ENCODE measurements at places on chromosomes 7 and 10. TPM values are rescaled to one million over a fixed set of nuclear protein-coding genes. Genes with fewer than 3 reads are reported as not detected.

The PNLIP gene
- not detected for total RNA-seq

The MRLN gene
- 0.98 TPM for total RNA-seq

DNA sequence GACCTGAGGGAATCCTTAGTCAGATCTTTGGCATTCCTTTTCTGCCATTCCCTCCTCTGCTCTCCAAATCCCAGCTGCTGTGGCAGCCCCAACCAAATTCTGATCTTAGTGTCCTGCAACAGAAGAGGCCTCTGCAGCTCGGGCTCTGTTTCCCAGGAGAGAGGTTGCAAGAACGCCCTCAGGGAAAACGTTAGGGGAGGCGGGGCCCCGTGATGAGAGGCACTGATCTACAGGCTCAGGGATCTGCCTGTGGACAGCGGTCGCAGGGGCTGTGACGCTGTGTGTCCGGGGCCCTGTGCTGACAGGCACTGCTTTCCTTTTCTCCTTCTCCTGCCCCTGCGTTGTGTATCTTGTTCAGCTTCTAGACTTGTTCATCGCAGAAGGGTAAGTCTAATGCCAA lies 57.3 kb upstream of the DPYSL4 start:
- no peak overlapping the region for H3K4me3 ChIP-seq
- H3K27ac ChIP-seq = no peak overlapping the region
- H3K27me3 ChIP-seq = no peaks in the 10 kb centered on the region
- DNase-seq = peak; percentile 29

GRCh38 chr7:107505997-107506673 lies 36.3 kb downstream of the GPR22 start:
- H3K27me3 ChIP-seq = no peaks in the 10 kb centered on the region
- no peak overlapping the region for H3K4me3 ChIP-seq
- H3K4me1 ChIP-seq = peaks cover 15% of the 10 kb centered on the region
- H3K27ac ChIP-seq = no peak overlapping the region

The SHH gene
- total RNA-seq = 4.7 TPM

The NPFFR1 gene
- not detected for total RNA-seq

The PTPRZ1 gene
- not detected for total RNA-seq

The EGR2 gene
- total RNA-seq = 0.30 TPM

GRCh38 chr10:104092749-104093148 lies 7.1 kb upstream of the COL17A1 start:
- H3K27ac ChIP-seq = no peak overlapping the region
- H3K4me3 ChIP-seq = no peak overlapping the region
- no peaks in the 10 kb centered on the region for H3K4me1 ChIP-seq
- DNase-seq = no peak
- H3K36me3 ChIP-seq = no peaks in the 10 kb centered on the region
- no peaks in the 10 kb centered on the region for H3K27me3 ChIP-seq

DNA sequence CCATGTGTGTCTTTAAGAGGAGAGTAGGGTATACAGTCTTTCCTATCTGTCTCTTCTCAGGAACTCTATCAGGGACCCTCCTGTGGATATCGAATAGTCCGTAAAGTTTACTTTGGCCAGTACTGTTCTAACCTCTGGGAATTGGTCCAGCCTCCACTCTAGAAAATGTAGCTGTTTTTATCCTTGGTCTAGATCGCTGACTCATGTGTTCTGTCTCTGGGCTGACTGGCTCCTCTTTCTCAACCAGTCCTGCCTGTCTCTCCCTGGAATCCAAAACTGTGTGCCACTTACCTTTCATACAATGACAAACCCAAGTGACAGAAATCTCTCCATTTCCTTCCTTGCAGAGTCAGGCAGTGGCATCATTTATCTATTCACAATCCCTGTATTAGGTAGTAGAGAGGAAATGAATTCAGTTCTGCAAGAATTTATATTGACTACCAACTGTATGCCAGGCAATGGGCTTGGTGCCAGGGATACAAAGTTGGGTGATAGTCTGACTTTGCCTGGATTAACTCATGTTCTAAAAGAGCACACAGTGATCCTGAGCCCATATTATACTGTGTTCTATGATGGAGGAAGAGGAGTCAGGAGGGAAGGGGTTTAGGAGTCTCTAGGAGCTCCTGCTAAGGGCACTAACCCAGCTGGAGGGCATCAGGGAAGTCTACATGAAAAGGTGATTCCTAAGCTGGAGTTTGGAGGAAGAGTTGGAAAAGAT lies 232.7 kb downstream of the LRMDA start:
- H3K27me3 ChIP-seq = no peaks in the 10 kb centered on the region
- no peak for DNase-seq
- no peaks in the 10 kb centered on the region for H3K4me1 ChIP-seq
- H3K27ac ChIP-seq = no peak overlapping the region
- H3K4me3 ChIP-seq = no peak overlapping the region
- no peaks in the 10 kb centered on the region for H3K36me3 ChIP-seq

The HABP2 gene
- 24.3 TPM for total RNA-seq

The SOSTDC1 gene
- 8.4 TPM for total RNA-seq

GRCh38 chr10:4159173-4159572 lies 374.2 kb upstream of the KLF6 start:
- no peaks in the 10 kb centered on the region for H3K36me3 ChIP-seq
- no peak overlapping the region for H3K4me3 ChIP-seq
- H3K27me3 ChIP-seq = no peaks in the 10 kb centered on the region
- DNase-seq = no peak
- no peak overlapping the region for H3K27ac ChIP-seq

The SLC26A4 gene
- not detected for total RNA-seq

DNA sequence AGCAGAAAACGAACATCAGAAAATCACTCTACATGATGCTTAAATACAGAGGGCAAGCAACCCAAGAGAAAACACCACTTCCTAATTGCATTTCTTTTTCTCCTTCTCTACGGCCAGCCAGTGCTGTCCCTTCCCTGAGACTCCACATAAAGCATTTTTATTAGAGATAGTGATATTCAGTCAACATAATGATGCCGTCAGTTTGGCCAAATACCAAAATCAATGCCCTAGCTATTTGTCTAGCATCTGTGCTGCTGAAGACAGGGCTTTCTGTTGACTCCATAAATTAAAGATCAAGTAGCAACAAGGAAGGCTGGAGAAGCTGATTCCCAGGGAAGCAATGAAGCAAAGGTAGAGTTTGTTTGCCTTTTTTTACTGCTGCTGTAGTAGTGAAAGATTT lies 1024.9 kb downstream of the REEP3 start:
- DNase-seq = no peak
- no peaks in the 10 kb centered on the region for H3K36me3 ChIP-seq
- no peaks in the 10 kb centered on the region for H3K4me1 ChIP-seq
- H3K27me3 ChIP-seq = no peaks in the 10 kb centered on the region
- H3K27ac ChIP-seq = no peak overlapping the region
- no peak overlapping the region for H3K4me3 ChIP-seq

The RNF133 gene
- not detected for total RNA-seq

- peaks cover 19% of the 10 kb centered on the region for H3K4me1 ChIP-seq
- H3K4me3 ChIP-seq = no peak overlapping the region
- H3K27ac ChIP-seq = peak overlapping the region; percentile 39
- no peaks in the 10 kb centered on the region for H3K36me3 ChIP-seq
Measured at GRCh38 chr7:151925446-151926335, 30.6 kb upstream of the GALNTL5 start.

The OPN4 gene
- total RNA-seq = not detected

The TAS2R3 gene
- 2.3 TPM for total RNA-seq

GRCh38 chr10:89043052-89043451 lies 52.5 kb downstream of the FAS start:
- no peak overlapping the region for H3K4me3 ChIP-seq
- H3K36me3 ChIP-seq = no peaks in the 10 kb centered on the region
- H3K27ac ChIP-seq = no peak overlapping the region
- no peak for DNase-seq

DNA sequence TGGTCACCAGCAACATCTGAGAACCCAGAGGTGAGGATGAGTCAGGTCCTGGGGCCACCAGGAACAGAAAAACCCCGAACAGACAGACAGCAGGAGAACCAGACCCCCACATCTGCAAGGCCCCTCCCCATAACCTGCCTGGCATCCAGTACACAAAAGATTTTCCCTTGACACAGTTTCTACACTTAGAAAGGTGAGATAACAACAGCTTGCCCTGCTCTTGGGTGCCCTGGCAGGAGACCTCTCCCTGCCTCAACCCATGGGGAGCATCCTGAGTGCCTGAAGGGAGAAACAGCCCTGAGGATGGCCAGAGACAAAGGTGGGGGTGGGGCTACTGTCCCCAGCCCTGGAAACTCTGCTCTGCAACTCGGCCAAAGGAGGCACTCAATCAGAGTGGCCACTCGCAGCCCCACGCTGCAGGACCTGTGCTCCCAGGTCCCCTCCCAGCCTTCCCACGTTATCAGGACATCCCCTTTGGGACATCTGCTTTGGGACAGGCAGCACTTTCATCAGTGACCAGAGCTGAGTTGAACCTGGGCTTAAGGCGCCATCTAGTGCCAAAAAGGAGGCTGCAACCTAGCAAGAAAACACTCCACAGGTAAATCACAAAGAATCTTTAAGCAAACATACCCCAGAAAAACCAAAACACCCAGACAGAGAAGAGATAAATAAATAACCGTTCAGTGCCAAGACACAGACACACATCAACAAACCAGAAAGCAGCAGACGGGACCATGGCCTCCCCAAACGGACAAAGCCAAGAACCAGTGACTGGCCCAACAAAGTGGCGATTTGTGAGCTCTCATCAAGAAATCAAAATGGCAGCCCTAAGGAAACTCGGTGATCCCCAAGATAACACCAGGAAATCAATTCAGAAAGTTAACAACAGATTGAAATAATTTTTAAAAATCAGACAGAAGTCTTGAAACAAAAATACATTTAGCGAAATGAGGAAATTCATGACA lies 233.7 kb downstream of the PTPRN2 start:
- no peaks in the 10 kb centered on the region for H3K4me1 ChIP-seq
- no peak overlapping the region for H3K4me3 ChIP-seq
- DNase-seq = peak; percentile 13
- no peaks in the 10 kb centered on the region for H3K36me3 ChIP-seq
